Camera-type eye (tissue), 1 donor: ENCODE measurements at places on chromosomes 5 and 9. TPM values are rescaled to one million over a fixed set of nuclear protein-coding genes. Genes with fewer than 3 reads are reported as not detected.

The ASPN gene
- total RNA-seq: 81.0 TPM

The DDX4 gene
- not detected for total RNA-seq

The SHISAL2B gene
- total RNA-seq: not detected

The MSMP gene
- 2.3 TPM for total RNA-seq

The FREM1 gene
- total RNA-seq: 20.4 TPM

The SHC3 gene
- total RNA-seq: 4.4 TPM

The RANBP6 gene
- 60.9 TPM for total RNA-seq

The XRCC4 gene
- 12.9 TPM for total RNA-seq

The ARL14EPL gene
- not detected for total RNA-seq

The ADGRV1 gene
- total RNA-seq: 287 TPM

The IL9 gene
- total RNA-seq: not detected

The PALM2AKAP2 gene
- total RNA-seq: 40.9 TPM
